ENCODE measurements at places on chromosomes 12 and 14.

GRCh38 chr12:113850309-113851056 is 115.6 kb downstream of the RBM19 start:
- DNase-seq, result no peak

GRCh38 chr12:108530161-108530560 is 15.1 kb downstream of the FICD start:
- DNase-seq, result no peak

- DNase-seq, result no peak
Measured at GRCh38 chr12:2267703-2268470, 215.1 kb downstream of the CACNA1C start.

- DNase-seq, result no peak
Measured at GRCh38 chr14:59175404-59175803, 13.1 kb upstream of the DAAM1 start.

GRCh38 chr14:78399316-78399889 is 229.2 kb downstream of the NRXN3 start:
- no peak for DNase-seq

- DNase-seq, result no peak
Measured at GRCh38 chr14:60487211-60487610, 1.3 kb upstream of the C14orf39 start.

DNA sequence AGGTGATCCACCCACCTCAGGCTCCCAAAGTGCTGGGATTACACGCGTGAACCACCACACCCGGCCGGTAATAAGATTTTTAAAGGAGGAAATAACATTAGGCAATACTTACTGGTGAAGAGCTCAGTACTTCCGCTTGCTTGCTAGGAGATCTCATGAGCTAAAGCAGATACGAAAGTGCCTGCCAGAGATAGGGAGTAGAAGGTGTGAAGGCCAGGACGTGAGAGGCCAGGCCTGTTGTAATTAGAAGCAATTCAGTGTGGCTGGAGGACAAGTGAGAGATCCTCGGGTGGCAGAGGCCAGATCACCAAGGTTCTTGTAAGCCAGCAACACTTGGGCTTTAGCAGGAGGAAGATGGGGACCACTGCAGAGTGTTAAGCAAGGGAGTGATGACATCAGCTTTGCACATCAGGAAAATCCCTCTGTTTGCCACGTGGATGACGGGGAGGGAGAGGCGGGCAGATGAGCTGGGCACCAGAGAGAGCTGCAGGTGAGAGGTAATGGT is 7.6 kb downstream of the TECPR2 start:
- no peak for DNase-seq

- DNase-seq, result no peak
Measured at GRCh38 chr12:27333403-27334009, 870 bp downstream of the BMAL2 start.

GRCh38 chr12:2806700-2807099 is 5.8 kb upstream of the ITFG2 start:
- no peak for DNase-seq

- no peak for DNase-seq
Measured at GRCh38 chr14:104283197-104284106, 145.1 kb downstream of the KIF26A start.

GRCh38 chr14:59699442-59699841 is 122.8 kb upstream of the CCDC175 start:
- DNase-seq, result no peak

DNA sequence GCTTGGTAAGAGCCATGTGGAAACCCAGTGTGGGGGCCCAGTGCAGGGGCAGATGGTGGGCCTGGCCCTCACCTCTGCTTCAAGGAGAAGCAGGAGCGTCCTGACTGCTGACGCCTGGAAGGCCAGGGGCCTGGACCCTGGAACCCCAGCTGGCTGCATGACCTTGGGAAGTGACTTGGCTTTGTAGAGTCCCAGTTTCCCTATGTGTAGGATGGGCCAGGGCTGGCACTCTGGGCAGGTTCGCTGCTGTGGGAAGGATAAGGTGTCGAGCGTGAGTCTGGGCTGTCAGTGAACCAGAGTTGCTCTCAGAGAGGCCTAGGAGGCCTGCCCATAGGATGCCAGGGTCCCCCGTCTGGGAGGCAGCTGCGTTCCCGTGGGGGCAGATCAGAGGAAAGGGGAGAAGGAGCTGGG is 43.2 kb downstream of the TRAFD1 start:
- no peak for DNase-seq

GRCh38 chr12:53995002-53995377 is 5.0 kb upstream of the HOXC9 start:
- DNase-seq, result no peak

DNA sequence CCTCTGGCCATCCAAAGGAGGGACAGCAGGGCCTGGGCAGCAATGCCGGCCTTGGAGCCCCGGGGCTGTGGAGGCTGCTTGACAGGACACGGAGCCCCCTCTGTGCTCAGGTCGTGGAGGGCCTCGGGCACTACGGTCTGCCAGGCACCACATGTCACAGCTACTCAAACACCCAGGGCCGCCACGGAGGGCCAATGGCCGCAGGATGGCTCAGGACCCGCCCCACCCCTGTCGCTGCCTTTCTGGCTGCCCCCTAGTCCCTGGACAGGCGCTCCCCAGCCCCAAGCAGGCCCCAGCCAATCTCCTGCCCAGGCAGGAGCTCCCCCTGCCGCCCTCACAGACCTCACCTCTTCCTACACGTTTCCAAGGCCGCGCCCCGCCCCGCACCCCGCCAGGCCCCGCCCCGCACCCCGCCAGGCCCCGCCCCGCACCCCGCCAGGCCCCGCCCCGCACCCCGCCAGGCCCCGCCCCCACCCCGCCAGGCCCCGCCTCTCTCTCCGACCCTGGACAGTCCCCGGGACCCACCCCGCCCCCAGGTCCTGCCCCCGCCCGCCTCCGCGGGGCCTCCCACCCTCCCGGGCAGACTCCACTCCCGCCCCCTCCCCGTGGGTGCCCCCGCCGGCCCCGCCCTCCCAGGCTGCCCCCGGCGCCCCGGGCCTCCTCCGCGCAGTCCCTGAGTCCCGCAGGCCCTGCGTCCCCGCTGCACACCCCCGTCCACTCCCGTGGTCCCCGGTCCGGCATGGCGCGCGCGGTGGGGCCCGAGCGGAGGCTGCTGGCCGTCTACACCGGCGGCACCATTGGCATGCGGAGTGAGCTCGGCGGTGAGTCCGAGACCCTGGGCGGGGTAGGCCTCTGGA is at the start of gene ASPG:
Gene ASPG, plus strand, starts transcription at position 669 of the 857 bp plus-strand sequence. Its CDS starts 71 bp downstream, at position 740.
- DNase-seq, result no peak

- no peak for DNase-seq
Measured at GRCh38 chr12:24039113-24039525, 89.6 kb upstream of the SOX5 start.
